ENCODE measurements at places on chromosomes 12 and 14.
A peak's percentile ranks its signal among the peaks of the same experiment; 100 is the strongest.

- DNase-seq: no peak
Measured at GRCh38 chr12:116919247-116919661, 8.5 kb downstream of the FBXW8 start.

- peak; percentile 69 for DNase-seq
Measured at GRCh38 chr12:101939856-101940265, 62.5 kb downstream of the DRAM1 start.

DNA sequence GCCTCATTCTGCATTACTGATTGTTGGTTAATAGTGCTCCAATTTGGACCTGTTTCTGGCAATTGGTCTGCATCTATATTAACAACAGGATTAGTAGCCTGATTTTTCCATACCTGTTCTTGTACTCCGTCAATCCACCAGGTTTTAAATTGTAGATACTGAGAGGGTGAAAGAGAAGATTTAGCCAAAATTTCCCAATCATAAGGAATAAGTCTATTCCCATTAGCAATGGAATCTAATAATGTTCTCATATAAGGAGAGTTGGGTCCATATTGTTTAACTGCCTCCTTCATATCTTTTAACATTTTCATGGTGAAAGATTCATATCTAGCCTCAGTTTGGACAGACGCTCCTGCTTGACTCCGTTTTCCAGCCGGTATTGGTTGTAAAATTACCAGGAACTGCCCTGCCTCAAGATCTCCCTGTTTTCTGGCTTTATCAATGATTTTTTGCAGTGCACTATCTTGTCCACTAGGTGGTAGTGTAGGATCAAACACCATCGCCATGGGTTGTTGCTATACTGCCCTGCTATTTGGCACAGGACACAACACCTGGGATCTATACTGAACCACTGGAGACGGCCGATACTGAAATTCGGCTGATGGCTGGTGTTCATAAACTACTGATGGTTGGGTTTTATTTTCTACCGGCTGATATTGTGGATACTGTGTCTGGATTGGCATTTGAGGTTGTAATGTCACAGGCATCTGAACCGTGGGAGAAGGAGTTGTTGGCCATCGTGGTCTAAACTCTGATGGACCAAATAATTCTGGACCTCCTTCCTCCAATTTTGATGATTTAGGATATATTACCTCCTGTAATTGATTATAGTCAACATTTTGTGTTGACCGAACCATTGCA, 25.2 kb downstream of the DHRS4L2 start:
- peak; percentile 79 for DNase-seq

GRCh38 chr14:101217616-101218371, 314.3 kb upstream of the RTL1 start:
- DNase-seq: no peak

DNA sequence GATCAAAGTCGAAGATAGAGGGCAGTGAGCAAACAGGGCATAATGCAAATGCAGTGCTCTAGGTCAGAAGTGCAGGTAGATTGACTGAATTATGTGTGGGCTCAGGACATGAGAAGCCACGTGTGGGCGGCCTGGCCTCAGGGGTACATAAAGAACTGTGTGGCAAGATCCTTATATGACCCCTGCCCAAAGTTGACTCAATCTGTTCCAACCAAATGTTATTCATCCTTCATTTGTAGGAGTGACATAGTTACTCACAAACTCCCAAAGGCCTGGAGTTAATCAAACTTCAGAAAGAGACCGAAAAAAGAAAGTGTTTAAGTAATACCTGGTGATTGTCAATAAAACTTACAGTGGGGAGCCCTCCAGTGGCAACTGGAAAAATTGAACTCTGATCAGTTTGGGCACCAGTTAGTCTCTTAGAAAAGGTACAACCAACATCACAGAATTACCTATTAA, 150.4 kb upstream of the FAR2 start:
- peak; percentile 36 for DNase-seq

- no peak for DNase-seq
Measured at GRCh38 chr12:49019120-49019430, 499 bp upstream of the PRKAG1 start.

GRCh38 chr14:23876160-23876750, 77.3 kb upstream of the DHRS4 start:
- DNase-seq: no peak

GRCh38 chr14:30855345-30856037, 18.9 kb upstream of the COCH start:
- no peak for DNase-seq

DNA sequence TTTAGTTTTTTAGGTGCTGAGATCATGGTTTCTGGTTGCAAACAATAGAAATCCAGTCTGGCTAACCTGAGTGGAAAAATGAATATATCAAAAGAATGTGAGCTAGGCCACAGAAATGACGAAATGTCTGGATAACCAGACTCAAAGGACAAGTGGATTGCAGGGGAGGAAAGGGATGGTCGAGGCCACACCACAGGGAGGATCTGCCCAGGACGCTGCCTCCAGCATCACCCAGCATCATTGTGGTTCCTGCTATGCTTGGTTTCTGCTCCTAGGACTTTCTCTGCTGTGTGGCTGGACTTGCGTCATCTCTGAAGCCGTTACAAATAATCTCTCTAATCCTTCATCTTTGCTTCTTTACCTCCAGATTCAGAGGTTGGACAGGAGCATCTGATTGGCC, 80.4 kb downstream of the TTC8 start:
- DNase-seq: no peak

DNA sequence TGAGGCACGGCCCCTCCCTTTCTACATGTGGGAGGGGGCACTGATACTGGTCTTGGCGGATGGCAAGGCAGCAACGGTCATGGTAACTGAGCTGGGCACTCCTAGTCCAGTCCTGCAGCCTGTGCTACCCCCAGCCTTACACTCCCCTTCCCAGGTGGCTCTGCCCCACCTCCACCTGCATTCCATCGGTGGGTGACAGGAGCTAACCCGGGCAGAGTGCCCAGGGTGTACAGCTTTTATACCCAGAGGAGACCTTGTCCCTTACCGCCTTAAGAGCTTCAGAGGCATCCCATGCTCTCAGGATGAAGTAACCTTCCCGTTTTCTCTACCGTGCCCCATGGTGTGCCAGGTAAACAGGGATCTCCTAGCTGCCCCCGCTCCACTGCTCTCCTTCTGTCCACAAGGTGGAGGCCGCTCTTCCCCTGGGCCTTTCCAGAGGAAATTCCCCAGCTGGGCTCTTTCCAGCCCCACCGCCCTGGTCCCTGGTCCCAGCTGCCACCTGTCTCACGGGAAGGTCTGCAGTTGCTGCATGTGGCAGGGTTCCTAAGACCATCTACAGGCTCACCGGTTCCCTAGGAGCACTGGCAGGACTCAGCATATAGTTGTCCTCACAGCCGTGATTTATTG, 20.5 kb downstream of the BRI3BP start:
- no peak for DNase-seq

GRCh38 chr14:97791906-97792305, 994.7 kb downstream of the VRK1 start:
- no peak for DNase-seq

DNA sequence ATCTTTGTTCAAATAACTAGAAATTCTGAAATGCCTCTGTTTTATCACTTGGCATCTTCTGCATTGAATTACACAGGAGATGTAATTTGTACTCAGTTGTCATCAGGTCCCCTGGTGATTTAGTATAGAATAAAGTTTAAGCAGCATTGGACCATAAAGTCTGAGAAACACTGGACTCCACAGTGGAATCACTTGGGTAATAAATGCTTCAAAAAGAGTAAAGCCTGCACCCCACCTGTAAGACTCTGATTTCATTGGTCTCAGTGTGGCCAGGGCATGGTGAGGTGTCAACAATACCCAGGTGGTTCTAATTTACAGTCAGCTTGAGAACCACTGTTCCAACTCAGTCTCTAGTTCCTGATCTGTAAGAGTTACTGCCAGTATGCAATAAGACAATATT, 148.9 kb downstream of the ITPR2 start:
- no peak for DNase-seq
